ENCODE measurements at places on chromosomes 16 and 17.

- DNase-seq = no peak
These were observed 163.5 kb upstream of the KIF2B start for GRCh38 chr17:53659181-53659580.

GRCh38 chr17:35713069-35713728, 18.2 kb upstream of the RASL10B start:
- DNase-seq = no peak

DNA sequence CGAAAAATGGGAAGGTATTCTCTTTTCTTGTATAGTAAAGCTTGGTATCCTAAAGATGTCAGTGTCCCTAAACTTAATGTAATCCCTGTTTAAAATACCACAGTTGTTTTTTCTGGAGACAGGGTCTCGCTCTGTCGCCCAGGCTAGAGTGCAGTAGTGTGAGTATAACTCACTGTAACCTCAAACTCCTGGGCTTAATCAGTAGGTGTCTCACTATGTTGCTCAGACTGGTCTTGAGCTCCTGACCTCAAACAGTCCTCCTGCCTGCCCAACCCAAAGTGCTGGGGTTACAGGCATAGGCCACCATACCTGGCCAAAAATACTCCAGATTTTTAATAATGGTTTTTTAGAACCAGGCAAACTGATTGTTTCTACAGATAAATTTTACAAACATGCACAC, 8.2 kb downstream of the DCAF7 start:
- DNase-seq = no peak

DNA sequence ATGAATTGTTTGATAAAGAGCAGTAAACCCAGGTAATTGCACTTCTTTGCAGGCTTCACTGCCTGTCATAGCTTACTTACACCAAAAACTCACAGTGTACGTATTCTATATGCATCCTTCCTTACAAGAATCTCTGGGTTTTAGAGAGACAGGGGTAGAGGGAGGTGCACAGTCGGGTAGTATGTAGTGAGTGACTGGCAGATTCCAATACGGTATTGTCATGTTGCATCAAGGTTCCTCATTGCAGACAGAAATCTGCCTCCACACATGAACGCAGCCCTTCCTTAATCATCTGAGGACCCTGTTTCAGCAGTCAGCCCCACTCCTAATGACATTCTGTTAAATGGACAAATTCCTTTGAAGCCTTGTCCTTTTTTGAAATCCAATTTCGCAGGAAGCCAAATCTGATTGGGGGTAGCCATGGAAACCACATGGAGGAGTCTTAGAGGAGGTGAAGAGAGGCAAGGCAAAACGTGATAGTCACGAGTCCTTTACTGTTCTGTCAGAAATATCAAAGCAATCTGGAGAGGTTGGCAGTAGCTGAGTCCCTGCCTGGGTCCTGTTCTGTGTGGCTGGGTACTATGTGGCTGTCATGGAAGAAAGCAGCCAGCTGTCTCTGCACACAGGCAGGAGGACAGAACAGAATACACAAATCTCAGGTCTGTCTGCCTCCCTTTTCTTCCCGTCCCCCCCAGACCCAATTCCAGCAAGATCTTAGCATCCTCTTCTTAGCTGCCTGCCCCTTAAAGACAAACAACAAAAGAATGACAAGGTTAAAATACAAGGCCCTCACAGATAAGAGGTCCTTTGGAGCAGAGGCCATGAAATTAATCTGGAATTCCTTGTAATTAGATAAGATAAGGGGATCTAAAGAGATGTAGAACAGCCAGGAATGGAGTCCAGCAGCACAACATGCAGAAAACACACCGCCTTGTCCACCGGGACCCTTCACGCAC, 3.1 kb upstream of the SKAP1 start:
- DNase-seq = no peak

DNA sequence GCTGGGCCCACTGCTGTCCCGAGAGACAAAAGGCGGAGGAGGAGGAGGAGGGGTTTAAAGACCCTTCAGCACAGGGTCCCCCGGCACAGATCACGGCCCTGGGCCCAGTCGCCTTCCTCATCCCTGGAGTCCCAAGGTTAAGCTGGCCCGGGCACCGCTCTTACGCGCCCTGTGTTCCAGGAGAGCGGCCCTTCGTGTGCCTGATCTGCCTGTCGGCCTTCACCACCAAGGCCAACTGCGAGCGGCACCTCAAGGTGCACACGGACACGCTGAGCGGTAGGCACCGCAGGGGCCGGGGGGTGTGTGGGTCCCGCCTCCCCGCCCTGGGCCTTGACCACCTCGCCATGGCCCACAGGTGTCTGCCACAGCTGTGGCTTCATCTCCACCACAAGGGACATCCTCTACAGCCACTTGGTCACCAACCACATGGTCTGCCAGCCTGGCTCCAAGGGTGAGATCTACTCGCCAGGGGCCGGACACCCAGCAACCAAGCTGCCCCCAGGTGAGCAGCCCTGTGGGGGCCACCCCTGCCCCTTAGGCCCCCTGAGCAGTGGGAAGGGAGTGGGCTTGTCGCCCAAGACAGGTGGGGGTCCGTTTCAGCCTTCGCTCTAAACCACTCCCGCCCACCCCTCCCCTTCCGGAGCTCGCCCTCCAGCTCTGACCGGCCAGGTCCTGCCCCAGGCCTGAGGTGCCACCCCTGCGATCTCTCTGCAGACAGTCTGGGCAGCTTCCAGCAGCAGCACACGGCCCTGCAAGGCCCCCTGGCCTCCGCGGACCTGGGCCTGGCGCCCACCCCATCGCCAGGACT, 37.6 kb upstream of the ZC3H18 start:
- no peak for DNase-seq

DNA sequence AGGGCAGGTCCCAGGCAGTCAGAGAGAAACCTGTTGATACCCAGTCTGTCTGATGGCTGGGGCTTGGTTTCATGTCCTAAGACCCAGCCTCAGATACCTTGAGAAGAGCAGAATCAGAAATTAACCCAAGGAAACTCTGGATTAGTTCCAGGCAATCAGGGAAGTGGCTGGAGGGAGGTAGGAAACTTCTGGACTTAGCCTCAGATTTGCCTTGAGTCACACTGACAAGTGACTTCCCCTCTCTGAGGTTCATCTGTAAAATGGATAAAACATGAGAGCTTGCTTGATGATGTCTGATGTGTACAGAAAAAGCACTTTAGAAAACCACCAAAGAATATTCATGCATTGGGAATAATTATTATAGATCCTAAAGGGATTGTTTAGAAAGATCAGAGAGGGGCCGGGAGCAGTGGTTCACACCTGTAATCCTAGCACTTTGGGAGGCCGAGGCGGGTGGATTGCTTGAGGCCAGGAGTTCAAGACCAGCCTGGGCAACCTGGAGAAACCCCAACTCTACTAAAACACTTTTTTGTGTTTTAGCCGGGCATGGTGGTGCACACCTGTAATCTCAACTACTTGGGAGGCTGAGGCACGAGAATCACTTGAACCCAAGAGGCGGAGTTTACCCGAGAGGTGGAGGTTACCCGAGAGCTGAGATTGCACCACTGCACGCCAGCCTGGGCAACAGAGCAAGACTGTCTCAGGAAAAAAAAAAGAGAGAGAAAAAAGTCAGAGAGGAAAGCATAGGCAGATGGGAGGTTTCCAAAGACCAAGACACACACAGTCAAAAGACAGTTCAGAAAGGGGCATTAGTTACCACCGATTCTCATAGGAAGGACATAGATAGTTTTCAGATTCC, 3.8 kb downstream of the CIITA start:
- DNase-seq = no peak

DNA sequence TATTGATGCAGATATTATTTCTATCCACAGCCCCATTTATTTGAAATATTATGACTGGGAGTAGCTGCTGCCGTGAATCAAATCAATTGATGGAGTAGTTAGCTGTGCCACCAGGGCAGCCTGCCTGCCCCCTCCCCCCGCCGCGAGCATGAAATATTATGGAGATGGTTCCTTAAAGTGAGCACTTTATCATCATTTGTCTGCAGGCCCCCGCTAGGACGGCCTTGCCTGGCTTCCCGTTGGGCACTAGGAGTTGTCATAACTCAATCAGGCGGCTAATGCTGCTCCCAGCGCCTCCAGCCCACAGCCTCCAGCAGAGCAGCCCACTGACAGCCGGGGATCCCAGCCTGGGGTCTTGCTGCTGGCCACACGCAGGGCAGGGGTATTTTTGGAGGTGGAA, 173.9 kb downstream of the SALL1 start:
- no peak for DNase-seq

DNA sequence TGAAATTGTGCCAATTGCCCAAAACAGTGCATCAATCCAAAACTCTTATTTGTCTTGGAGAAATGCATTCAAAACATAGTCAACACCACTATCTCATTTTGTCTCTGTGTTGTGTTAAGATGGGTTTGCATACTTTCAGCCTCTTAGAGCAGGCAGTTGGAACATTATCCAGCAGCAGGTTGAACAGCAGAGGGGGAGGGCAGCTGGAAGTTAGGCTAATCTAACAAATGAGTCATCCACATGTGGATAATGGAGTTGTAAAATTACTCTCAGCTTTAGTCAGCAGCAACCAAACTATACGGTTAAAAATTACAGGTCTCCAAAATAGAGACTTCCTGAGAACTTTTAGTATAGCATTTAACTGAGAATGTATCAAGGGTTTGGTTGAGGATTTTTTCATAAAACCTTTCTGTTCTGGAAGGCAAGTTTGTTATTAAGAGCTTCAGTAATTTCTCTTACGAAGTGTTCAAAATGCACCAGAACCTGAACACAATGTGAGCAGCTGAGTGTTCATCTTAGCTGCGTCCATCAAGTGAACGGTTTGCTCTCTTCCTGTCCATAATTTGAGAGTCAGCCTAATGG, 46.3 kb downstream of the PRKCA start:
- peak; percentile 67 for DNase-seq

- DNase-seq = no peak
These were observed 307.6 kb downstream of the ZFHX3 start for GRCh38 chr16:72740347-72740746.

- DNase-seq = no peak
These were observed 154.8 kb downstream of the SLC39A11 start for GRCh38 chr17:72937707-72938106.

GRCh38 chr16:12620150-12620549, 183.5 kb downstream of the CPPED1 start:
- no peak for DNase-seq

GRCh38 chr17:34709158-34709754, 129.9 kb downstream of the TMEM132E start:
- no peak for DNase-seq

GRCh38 chr17:14373614-14374259, 72.9 kb downstream of the HS3ST3B1 start:
- DNase-seq = no peak

DNA sequence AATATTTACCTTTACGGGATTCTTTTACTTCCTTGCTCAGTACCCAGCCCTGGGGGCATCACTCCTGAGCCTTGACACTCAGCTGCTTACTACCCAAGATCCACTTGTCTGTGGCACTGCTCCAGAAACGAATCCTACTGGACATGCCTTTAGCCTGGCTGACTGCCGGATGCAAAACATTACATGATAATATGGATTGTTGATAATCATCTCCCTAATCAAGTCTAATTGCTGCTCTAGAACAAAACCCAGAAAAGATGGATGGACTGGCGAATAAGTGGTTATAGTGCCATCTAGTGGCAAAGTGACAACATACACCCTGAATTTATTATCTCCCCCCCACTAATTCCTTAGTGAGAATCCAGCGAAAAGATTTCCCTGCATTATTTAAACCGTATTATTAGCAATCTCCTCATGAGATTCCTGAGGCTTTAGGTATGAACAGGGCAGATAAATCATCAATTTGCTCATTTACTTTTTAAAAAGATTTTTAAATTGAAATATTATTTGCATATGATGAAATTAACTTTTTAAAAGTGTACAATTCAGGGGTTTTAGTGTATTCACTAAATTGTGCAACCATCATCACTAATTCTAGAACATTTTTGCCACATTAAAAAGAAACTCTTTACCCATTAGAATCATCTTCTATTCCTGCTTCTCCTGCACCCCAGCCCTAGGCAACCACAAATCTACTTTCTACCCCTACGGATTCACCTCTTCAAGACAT, 61.6 kb downstream of the RGS9 start:
- peak; percentile 25 for DNase-seq

DNA sequence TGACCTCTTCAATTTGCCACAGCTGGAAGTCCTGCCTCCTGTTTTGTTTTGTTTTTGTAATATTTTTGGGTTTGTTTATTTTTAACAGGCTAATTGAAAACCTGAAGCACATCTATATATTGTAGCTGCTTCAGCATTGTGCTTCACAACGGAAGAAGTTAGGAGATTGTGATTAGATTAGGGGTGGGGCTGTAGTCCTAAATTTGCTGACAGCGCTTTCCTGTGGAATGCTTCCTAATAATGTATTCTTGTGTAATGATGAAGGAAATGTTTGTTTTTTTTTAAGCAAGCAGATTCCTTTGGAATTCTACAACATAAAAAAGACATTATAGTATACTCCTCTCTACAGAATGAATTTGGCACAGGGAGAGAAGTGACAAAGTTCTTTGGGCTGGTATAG, 70.1 kb downstream of the NLK start:
- no peak for DNase-seq

DNA sequence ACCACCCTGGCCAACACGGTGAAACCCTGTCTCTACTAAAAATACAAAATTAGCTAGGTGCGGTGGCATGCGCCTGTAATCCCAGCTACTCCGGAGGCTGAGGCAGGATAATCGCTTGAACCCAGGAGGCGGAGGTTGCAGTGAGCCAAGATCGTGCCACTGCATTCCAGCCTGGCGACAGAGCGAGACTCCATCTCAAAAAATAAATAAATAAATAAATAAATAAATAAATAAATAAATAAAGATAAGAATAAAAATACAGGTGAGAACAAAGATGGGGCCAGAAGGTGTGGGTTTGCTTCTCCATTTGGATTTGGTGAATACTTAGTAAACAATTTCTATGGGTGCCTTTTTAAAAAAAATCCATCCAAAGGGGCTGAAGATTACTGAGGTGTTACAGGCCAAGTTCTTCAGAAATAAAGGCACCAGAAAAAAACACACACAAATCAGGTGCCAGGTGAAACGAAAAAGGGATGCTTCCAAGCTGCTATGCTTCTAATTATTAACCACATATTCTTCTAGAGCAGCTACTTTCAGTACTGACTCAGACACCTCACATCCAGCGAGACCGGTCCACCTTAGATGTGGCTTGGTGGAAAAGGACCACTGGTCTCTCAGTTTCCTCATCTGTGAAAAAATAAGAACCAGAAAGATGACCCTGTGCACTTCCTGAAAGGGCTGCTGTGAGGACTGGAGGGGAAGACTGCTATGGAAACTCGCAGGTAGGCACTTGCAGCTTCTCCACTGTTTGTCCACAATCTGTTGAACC, 9.2 kb downstream of the GLYR1 start:
- no peak for DNase-seq

GRCh38 chr17:49180303-49180702, 30.1 kb downstream of the GNGT2 start:
- peak; percentile 28 for DNase-seq

DNA sequence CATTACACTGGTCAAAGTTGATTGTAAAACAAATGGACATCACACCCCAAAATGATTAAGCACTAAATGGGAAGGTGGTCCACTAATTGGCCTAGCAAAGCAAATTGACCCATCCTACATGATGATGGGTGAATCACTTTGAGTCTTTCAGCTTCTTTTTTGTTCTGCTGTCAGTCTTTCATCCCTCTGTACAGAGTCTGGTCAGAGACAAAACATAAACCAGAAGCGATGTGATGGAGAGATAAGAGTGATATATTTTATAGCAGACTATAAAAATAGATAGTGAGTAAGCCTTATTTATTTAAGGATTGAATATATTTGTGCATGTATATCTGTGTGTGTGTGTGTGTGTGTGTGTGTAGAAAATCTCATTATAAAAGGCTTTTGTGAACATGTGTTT, 618.4 kb upstream of the SOX9 start:
- DNase-seq = no peak

GRCh38 chr17:81085420-81085911, 50.5 kb downstream of the BAIAP2 start:
- no peak for DNase-seq

GRCh38 chr17:51820766-51821165, 337.7 kb downstream of the CA10 start:
- DNase-seq = no peak
